ENCODE measurements at places on chromosomes 2 and 18.
A peak's percentile ranks its signal among the peaks of the same experiment; 100 is the strongest.

GRCh38 chr2:158015428-158016076 is 86.1 kb upstream of the UPP2 start:
- peak; percentile 14 for DNase-seq

GRCh38 chr2:107402330-107402729 is 424.4 kb upstream of the RGPD4 start:
- DNase-seq: no peak

GRCh38 chr2:152093464-152093863 is 5.4 kb downstream of the CACNB4 start:
- DNase-seq: no peak

DNA sequence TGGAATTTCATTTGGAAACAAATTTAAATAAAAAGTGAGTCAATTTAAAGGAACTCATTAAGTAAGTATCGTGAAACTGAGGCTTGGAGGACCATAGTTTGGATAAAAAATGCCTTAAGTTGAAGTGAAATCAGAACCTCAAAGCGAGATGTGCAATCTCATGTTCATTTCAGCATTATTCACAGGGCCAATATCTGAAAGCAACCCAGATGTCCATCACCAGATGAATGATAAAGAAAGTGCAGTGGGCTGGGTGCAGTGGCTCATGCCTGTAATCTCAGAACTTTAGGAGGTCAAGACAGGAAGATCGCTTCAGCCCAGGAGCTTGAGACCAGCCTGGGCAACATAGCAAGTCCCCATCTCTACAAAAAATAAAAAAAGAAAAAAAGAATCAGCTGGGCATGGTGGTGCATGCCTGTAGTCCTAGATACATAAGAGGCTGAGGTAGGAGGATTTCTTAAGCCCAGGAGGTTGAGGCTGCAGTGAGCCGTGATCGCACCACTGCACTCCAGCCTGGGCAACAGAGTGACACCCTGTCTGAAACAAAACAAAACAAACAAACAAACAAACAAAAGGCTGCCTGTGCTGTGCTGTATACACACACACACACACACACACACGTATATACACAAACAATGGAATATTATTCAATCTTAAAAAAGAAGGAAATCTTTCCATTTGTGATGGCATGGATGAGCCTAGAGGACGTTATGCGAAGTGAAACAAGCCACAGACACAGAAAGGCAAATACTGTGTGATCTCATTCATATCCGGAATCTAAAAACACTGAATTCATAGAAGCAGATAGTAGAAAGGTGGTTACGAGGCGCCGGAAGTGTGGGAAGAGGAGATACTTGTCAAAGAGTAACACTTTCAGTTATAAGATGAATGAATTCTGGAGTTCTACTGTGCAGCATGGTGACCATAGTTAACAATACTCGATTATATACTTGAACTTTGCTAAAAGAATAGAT is 14.5 kb downstream of the SH3RF3 start:
- DNase-seq: peak; percentile 77

DNA sequence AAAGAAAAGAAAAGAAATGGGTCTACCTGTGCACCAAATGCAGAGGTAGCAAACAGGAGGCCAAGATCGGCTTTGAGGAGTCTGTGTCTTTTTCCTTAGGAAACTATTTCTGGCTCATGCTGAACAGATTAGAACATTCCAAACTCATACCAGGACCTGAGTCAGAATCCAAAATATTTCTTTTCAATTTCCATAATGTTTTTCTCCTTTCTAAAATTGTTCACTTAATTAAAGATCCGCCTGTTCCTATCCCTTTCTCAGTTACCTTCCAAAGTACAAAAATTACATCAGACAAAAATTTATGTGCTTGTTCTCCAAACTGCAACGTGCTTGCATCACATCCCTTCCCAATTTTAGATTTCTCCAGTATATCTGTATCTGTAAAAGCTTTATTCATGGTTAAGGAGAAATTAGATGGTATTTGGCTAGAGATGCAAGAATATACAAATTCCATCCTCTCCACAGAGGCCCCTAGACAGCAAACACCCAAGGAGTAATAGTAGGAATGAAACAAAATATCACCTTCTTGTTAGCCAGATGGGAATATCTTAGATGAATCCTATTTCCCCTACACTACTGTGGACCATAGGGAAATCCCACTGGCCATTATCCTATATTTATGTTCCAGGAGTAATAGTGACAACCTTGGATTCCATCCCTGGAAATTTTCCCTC is 130.6 kb downstream of the LNPK start:
- DNase-seq: no peak
